Midbrain (tissue), 1 donor: ENCODE measurements at places on chromosomes 2 and 18.

GRCh38 chr2:64558445-64559081, 34.4 kb downstream of the AFTPH start:
- no peak for DNase-seq

DNA sequence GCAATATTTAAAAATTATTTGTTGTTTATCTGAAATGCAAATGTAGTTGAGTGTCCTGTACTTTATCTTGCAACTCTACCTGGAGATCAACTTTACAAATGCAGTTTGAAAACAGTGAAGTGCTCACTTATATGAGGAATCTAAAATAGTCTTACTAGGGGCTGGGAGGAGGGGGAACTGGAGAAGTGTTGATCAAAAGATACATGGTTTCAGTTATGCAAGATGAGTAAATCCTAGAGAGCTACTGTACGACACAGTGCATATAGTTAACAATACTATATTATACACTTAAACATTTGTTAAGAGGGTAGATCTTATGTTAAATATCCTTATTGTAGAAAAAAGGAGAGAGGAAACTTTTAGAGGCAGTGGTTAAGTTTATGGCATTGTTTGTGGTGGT, 241.9 kb downstream of the BCL11A start:
- no peak for DNase-seq

- peak; percentile 26 for DNase-seq
Observed at GRCh38 chr2:149799013-149799705, 211.6 kb upstream of the MMADHC start.

GRCh38 chr2:238075397-238075796, 14.6 kb downstream of the SCLY start:
- DNase-seq: no peak

DNA sequence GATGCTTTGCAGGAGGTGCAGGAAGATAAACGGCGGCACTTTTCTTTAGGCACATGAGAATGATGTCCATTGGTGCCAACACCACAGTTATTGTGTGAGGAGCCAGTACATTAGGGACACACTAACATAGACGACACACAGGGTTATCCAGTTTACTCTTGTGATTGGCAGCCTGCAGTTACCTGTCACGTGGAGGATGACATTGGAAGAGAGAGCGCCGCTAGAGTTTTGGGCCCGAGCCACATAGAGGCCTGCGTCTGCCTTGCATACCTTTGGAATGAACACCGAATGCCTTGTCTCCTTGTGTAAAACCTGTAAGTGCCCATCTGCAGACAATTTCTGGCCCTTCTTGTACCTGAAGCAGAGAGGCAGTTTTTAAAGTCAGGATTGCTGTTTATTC, 26.9 kb upstream of the TTN start:
- no peak for DNase-seq

DNA sequence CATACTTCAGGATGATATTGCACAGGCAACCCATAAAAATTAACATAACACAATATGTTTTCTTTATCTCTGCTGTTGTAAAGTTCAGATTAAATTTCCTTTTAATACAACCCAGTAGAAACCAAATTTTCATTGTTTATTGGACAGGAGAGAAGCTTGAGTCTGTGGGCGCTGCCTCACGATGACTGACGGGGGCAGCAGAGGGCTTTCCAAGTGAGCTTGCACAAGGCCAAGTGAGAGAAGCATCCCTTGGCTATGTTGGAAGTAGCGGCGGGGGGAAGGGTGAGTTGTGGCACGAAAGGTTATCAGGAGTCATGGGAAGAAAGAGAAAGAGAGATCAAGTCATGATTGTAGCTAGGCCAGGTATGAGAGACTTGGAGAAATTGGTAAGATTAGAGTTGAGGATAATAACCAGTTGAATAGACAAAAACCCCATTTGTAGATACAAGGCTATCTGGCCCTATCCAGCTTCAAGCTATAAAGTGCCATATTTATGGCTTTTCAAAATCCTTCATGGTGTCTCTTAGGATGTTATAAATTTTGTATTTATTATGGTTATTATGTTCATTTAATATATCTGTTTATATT, 413.7 kb upstream of the FAM98A start:
- DNase-seq: peak; percentile 81

DNA sequence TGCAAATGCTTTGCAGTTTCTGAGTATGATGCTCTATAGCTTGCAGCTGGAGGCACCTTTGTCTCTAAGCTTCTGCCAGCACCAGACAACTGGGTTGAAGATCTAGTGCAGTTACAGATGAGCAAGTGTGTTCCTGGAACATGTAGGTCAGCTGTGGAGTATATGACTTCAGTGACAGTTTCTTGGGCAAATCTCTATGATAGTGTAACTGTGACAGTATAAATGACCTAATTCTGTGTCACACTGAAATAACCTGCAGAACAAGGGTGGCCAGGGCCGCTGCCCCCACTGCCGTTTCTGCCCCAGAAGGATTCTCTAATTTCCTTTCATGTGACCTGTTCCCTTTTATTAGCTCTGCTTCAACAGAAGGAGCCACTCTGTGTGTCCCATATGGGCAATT, 145.3 kb upstream of the DAPL1 start:
- DNase-seq: no peak

- DNase-seq: no peak
Observed at GRCh38 chr2:23475473-23475872, 90.5 kb downstream of the KLHL29 start.

- no peak for DNase-seq
Observed at GRCh38 chr2:240355962-240356361, 79.5 kb upstream of the GPC1 start.

- no peak for DNase-seq
Observed at GRCh38 chr2:138711812-138712211, 68.4 kb downstream of the NXPH2 start.

GRCh38 chr2:189943009-189943408, 119.5 kb downstream of the MSTN start:
- DNase-seq: no peak

- DNase-seq: no peak
Observed at GRCh38 chr2:54632733-54633692, 90.4 kb upstream of the EML6 start.

- DNase-seq: no peak
Observed at GRCh38 chr18:79796531-79797405, 970 bp upstream of the KCNG2 start.

GRCh38 chr2:221312634-221313033, 259.5 kb downstream of the EPHA4 start:
- no peak for DNase-seq

DNA sequence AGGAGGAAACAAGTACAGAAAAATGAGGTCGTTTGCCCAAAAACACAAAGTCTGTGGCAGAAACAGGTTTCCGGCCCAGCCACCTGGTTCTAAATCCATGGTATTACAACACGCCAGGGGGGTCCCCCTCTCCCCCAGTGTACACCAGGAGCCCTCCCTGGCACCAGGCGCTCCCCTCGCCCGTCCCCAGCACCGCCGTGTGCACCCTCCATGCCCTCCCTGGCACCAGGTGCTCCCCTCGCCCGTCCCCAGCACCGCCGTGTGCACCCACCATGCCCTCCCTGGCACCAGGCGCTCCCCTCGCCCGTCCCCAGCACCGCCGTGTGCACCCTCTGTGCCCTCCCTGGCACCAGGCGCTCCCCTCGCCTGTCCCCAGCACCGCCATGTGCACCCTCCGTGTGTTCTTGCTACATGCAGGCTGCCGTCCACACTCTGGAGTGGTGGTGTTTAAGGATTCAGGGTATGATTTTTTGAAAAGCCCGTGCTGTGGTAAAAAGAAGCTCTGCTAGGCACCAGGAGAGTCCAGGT, 59.8 kb upstream of the NFATC1 start:
- DNase-seq: no peak

GRCh38 chr2:65130664-65131175, 814 bp upstream of the RAB1A start:
- no peak for DNase-seq

GRCh38 chr2:180905461-180905860, 74.9 kb upstream of the UBE2E3 start:
- no peak for DNase-seq

- peak; percentile 81 for DNase-seq
Observed at GRCh38 chr2:170812710-170813600, 3.7 kb upstream of the GAD1 start.

- no peak for DNase-seq
Observed at GRCh38 chr2:98348066-98348561, 1.9 kb downstream of the CNGA3 start.

- DNase-seq: no peak
Observed at GRCh38 chr2:184256611-184257010, 341.7 kb upstream of the ZNF804A start.

- DNase-seq: no peak
Observed at GRCh38 chr2:23158306-23158705, 226.7 kb upstream of the KLHL29 start.

GRCh38 chr2:67674668-67675067, 277.5 kb downstream of the ETAA1 start:
- DNase-seq: no peak

- DNase-seq: peak; percentile 69
Observed at GRCh38 chr2:152542995-152543481, 174.2 kb downstream of the PRPF40A start.

- DNase-seq: no peak
Observed at GRCh38 chr2:69529480-69529879, 92.2 kb upstream of the NFU1 start.

DNA sequence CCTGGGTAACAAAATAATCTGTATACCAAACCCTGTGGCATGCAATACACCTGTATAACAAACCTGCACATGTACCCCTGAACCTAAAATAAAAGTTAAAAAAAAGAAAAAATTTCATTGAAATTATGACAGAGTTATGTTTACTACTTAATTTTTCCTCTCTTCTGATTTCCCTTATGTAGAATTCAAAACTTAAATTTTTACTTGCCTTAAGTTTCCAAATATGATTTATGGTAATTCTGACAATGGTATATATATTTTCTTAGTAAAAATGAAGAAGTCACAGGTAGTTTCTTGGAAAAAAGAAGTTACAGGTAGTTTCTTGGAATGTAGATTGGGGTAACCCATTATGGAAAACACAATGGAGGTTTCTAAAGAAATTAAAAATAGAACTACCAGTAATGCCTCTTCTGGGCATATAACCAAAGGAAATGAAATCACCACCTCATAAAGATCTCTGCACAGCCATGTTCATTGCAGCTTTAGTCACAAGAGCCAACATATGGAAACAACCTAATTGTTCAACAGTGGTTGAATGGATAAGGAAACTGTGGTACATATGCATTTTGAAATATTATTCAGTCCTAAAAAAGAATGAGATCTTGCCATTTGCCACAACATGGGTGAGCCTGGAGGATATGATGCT, 164.9 kb downstream of the BABAM2 start:
- no peak for DNase-seq

GRCh38 chr2:233051241-233052149, 8.6 kb upstream of the INPP5D start:
- no peak for DNase-seq

DNA sequence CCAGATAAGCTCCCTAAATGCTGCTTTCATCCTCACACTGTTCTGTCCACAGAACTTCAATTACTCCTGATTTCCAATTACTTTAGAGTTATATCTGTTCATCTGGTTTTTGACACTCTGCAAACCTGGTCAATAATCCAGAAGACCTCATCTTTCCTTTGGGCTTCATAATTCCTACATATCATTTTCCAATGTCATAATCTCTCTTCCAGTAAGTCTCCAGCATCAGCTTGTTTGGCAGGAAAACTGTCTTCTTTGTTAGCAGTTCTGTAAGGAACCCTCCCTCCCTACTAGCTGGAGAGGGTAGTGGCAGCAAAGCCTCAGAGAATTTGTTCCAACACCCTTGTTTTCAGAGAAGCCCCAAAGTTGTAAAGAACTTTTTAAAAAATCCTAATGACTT, 11.9 kb upstream of the SLC14A1 start:
- peak; percentile 32 for DNase-seq

- no peak for DNase-seq
Observed at GRCh38 chr2:179882851-179883806, 21.7 kb upstream of the ZNF385B start.

GRCh38 chr2:52210161-52210560, 1178.2 kb upstream of the NRXN1 start:
- DNase-seq: no peak

GRCh38 chr2:63665846-63666475, 77.2 kb downstream of the MDH1 start:
- no peak for DNase-seq

DNA sequence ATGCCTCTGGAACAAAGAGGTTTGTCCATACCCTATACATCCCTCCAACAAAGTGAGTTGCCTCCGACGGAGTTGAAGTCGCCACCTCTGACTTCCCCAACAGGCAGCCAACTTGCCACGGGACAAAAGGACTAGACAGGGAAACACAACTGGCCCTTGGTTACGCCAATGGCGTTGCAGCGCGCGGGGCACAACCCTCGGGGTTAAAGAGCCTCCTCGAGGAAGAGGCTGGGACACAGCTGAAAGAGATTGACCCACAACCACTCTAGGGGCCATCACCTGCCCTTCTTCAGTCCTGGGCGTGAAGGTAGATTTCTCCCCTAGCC, 545 bp downstream of the GTF3C2 start:
- no peak for DNase-seq

DNA sequence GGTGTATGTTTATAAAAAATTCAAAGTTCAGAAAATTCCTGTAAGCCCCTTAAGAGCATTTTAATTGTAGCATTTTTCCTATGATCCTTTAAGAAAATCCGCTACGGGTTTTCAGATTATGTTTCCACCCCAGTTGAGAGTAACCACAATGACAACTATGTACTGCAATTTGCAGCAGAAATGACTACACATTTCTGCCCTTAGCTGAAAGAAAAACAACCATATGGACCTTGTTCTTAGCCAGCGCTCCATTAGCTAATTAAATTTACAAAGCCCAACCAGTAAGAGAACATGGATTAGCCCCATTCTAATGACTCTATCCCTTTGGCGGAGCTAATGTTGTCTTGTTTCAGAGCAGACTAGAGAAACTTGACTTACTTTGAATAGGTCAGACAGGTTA, 247.6 kb downstream of the SLC8A1 start:
- no peak for DNase-seq

GRCh38 chr2:172870396-172870795, 134.8 kb downstream of the RAPGEF4 start:
- no peak for DNase-seq

DNA sequence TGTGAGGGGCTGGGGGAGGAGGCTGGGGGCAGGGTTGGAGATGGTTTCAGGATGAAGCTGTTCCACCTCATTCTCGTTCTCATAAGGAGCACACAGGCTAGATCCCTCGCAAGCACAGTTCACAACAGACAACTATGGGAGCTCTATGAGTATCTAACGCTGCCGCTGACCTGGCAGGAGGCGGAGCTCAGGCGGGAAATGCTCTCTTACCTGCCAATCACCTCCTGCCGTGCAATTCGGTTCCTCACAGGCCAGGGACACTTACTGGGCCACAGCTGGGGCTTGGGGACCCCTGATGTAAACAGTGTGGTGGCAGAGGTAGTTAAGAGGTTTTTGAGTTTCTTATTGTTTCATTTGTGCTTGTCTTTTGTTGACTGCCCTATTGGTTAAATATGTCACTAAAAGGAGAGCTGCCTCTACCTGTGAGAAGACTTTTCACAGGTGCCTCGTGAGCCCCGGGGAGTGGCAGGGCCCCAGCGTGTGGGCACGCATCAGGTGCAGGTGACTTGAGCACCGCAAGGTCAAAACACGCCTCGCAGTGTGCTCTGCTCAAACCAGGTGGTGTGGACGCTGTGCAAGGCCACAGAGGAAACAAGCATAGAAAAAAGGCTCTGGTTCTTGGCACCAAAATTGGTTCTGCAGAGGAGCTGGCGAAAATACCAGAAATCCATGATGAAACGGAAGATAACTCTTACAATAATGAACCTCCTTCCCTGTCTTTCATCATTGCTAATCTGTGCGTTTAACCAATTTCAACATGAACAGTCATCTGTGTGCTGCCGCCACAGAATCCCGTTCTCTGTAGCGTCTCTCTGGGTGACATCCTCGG, 10.2 kb downstream of the MLPH start:
- DNase-seq: no peak
